CD4-positive, alpha-beta T cell treated with Interleukin-4 for 1 hour (primary cell): ENCODE measurements at places on chromosomes 12 and 14.

DNA sequence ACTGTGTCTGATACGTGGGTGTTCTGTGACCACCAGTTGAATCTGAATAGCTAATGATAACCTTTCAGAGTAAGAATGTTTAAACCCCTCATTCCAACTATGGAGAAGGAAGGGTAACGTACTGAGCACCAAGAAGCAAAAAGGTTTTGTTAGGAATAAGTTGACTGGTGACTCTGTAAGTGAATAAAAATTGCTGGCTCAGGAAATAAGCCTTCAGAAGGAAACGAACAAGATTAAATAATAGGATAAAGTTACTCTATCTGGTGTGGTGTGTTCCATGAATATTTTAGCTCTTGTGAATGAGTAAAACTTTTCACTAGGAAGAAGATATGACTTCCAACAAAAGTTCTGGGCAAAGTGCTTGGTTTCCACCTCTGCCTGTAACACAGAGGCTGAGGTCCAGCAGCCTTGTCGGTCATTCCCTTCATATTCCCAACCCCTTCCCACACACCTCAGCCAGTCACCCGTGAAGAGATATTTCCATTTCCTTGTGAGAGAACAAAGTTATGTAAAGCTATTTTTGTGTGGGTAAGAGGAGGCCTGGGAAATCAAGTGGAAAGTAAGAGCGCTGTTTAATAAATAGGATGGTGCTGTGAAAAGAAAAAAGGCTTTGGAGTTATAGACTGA is 47.1 kb downstream of the ARF6 start:
- DNase-seq = no peak

- no peak for DNase-seq
Measured at GRCh38 chr14:35295845-35296161, 3.6 kb downstream of the PSMA6 start.

DNA sequence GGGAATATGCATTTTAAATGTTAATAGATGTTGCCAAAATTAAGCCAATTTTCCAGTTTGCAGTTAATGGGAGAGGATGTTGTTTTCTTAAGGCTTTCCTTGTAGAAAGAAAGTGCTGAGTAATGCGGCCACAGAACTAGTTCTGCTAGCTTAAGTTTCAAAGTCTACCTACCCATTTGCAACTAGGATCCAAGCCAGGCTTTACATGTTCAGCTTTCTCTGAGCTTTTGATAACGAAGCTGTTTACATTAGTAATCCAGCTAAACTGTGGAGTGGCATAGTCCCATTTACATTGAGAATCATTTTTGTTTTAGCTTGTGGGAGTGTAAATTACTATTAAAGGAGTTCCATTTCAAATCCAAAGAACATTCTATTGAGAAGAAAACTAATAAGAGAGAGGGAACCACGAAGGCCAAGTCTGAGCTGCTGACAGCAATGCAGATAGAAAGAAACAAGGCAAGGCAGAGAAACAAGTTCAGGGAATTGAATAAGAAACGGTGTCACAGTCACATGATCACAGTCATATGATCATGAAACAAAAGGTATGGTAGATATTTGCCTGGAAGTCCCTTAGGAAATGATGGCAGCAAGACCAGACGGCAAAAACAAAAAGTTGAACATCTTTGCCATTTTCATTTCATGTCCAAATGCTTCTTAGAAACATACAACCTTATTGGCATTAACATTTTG is 274.9 kb downstream of the PAWR start:
- no peak for DNase-seq

DNA sequence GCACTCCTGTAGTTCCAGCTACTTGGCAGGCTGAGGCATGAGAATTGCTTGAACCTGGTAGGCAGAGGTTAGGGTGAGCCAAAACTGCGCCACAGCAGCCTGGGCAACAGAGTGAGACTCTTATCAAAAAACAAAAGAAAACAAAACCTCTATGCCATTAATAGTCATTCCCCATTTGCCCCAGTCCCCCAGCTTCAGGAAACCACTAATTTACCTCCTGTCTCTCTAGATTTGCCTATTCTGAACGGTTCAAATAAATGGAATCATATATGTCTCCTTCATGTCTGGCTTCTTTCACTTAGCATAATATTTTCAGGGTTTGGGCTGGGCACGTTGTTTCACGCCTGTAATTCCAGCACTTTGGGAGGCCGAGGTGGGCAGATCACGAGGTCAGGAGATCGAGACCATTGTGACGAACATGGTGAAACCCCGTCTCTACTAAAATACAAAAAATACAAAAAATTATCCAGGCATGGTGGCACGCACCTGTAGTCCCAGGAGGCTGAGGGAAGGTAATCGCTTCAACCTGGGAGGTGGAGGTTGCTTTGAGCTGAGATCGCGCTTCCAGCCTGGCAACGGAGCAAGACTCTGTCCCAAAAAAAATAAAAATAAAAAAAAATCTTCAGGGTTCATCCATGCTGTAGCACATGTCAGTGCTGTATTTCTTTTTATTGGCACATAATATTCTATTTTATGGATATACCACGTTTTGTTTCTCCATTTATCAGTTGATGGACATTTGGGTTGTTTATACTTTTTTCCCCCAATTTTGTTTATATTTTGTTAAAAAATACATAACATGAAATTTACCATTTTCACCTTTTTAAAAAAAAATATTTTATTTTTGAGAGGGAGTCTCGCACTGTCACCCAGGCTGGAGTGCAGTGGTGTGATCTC is 31.9 kb downstream of the KNTC1 start:
- no peak for DNase-seq

DNA sequence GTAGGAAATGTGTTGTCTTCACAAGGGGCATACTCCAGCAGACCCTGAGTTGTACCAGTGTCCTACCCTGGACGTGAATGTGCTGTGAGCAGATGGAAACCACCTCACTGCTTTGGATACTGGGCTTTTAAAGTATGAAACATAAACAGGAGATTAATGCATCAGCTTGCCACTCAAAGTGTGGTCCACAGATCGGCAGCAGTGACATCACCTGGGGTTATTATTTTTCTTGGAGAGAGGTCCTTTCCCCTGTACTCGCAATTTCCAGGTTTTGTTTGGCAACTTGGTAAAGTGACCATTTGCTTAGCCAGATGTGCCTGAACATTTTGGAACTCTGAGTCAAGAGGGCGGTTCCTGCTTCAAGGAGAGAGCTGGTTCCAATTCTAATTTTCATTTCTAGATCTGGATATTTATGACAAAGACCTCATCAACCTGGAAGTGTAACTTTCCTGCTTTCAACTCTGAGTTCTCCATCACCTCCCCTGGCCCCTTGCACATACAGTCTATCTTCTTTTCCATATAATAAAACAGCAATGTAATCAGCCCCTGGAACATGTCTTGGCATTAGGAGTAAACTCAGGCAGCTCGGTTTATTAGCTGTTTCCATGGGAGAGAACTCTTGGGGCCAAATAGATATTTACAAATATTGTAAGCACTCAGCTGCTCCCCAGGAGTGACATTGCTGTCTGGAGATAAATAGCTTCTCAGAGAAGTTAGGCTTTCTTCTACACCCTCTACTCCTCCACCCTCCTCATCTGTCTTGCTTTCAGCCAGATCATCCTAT is 237.0 kb upstream of the TBX3 start:
- no peak for DNase-seq

DNA sequence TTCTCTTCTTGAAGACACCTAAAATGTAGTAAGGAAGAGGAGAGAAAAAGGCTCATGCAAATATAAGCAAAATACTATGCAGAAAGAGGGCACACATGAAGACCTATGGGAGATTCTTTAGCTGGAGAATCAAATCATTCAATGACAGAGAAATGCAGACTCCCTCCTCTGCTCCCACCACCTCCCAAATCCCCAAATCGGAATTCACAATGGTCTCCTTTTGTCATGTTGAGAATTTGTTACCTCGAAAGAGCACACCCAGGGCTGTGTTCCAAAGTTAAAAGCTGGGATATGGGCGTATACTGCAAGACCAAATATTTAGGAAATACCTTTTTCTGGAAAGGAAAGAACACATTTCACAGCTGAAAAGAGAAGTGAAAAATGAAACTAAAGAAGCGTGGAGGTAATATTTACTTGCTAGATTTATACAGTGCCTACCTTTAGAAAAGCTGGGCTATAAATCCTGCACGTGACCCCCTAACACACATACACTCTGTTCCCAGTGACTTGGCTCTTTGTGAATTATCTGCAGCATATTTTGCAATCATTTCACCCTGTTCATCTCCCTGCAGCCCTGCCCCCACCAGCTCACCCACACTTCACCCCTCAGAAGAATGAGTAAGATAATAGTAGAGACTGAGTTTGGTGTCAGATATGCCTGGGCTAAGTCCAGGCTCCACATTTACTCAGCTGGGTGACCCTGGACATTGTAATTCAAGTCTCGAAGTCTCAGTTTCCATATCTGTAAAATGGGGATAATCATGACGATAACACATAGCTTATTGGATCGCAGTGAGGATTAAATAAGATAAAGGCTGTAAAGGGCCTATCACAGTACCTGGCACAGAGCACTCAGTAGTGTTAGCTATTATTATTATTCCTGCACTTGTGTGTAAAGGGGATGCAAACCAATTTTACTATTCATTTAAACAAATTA is 2.9 kb upstream of the CACNA1C start:
- no peak for DNase-seq

- no peak for DNase-seq
Measured at GRCh38 chr14:52253503-52253902, 14.0 kb upstream of the PTGDR start.

- DNase-seq = no peak
Measured at GRCh38 chr12:113573148-113573547, 101.5 kb upstream of the LHX5 start.

- DNase-seq = no peak
Measured at GRCh38 chr14:94764573-94764972, 5.3 kb downstream of the GSC start.

- DNase-seq = no peak
Measured at GRCh38 chr12:27566626-27567025, 42.6 kb downstream of the PPFIBP1 start.

GRCh38 chr12:28164644-28165275 is 25.5 kb upstream of the CCDC91 start:
- DNase-seq = no peak

- no peak for DNase-seq
Measured at GRCh38 chr12:6821591-6822425, at the start of gene GPR162. Gene GPR162 (plus strand): TSS chr12:6821821. CDS start chr12:6823899, 2,078 bp downstream.

DNA sequence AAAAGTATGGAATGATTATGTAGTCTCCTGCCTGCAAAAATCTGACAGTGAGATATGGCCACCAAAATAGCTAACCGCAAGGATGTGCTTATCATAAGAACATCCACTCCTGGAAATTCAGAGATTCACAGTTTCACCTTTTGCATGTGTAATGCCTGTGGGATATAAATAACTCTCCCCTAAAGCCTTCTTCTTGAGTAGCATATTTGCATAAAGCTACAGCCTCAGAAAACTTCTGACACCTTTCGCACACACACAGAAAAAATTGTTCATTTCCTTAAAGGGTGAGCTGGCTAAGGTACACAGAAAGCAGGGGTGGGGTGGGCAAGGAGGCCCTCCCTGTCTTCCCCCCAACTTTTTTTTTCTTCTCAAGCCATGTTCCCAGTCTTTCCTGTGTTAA is 3.1 kb upstream of the IGF1 start:
- no peak for DNase-seq

GRCh38 chr14:105317546-105317945 is 3.0 kb downstream of the PACS2 start:
- no peak for DNase-seq

GRCh38 chr12:82968631-82969367 is 282.1 kb downstream of the TMTC2 start:
- DNase-seq = no peak

DNA sequence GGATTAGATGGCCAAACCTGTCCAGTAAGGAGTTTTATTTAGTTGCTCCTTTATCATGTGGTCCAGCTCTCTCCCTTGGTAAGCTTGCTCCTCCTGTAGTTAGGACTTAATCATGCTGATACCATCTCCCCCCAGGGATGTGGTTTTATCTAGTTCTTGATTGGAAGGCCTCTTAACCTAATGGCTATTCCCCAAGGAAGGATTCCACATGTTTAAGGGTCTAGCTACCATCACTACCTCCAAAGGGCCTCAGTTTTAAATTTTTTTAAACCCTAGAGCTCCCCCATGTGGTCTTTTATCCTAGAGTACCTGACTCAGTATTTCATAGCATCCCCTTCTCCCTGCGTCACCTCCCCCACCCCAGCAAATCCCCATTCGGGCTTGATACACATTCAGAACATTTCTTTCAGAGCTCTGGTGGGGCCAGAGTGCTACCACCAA is 22.5 kb downstream of the MAP3K12 start:
- peak; percentile 46 for DNase-seq
